Activated CD4-positive, alpha-beta memory T cell treated with anti-CD3 and anti-CD28 coated beads for 36 hours (primary cell): ENCODE measurements at places on chromosomes 12 and 14. TPM values are rescaled to one million over a fixed set of nuclear protein-coding genes. Genes with fewer than 3 reads are reported as not detected.

GRCh38 chr14:104903990-104904389 lies 20.7 kb upstream of the PLD4 start:
- DNase-seq, result no peak

DNA sequence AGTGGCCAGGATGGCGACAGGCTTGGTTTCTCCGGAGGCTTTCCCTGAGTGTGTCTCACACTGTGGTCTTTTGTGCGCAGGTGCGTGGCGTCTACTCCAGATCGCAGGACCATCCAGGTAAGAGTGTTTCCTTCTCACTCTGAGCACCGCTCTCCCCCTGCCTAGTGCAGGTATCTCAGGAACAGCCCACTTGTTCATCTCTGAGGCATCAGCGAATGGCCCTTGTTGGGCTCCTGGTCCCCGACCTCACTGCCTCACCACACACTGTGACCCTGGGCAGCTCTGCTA lies 781 bp downstream of the ADGRD1 start:
- no peak for DNase-seq

The TSPAN9 gene
- total RNA-seq, result 1.2 TPM

DNA sequence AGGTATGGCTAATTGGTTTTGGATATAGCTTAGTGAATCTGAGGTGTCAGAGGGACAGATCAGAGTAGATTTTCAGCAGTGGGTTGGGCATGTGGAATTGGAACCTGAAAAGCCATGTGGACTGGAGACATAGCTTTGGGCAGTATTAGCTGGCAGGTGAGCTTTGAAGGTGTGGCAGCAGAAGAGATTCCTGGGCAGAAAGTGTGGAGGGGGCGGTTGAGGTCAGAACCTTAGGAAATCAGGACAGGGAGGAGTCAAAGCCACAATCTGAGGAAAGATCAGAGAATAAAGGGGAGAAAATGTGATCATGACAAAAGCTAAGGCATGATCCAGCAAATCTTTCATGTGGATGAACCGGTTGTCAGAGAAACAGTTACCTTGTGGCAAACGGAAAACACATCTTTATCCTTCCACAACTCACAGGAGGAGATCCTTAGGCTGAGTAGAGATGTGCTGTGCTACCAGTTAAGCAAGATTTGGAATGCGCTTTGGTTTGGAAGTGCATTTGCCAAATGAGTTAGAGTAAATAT lies 56.4 kb downstream of the PTGER2 start:
- DNase-seq, result no peak

DNA sequence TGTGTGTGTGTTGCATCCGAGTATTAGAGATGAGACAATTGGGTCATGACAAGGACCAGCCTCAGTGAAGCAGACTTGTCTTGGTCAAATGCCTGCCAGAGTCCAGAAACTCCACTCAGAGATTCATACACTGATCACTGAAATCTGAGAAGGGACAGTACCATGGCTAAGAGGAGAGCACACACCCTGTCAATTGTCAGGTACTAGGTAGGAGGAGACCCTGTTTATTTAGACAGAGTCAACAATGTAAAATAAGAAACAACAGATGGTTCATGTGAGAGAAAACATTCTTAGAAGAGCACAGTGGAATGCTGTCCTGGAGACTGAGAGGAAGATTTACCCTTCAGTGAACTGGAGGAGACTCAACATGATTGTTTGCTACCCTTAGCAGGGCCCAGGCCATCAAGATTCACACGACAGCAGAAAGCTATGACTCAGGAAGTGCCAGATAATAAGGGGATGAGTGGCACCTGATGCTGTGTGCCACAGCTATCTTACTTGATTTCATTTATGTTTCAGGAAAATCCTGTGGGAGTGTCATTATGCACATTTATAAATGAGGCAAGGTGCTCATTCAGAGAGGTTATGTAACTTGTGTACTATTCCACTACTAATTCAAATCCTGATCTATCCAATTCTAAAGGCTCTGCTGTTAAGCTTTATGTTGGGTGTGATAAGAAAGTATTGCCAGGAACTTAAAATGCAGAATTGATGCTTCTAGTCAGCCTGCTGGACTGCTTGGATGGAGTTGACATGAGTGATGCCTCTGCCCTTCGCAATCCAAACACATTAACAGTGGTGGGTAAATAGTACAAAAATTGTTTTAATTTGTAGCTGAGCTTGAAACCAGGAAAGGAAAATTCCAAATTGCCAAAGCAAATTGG lies 136.6 kb upstream of the NEDD1 start:
- no peak for DNase-seq
